Aorta (tissue), 5 donors: ENCODE measurements at places on chromosomes 16 and 17.

- DNase-seq: peak; percentile 86
Observed at GRCh38 chr17:69607162-69607834, 192.8 kb downstream of the MAP2K6 start.

- no peak for DNase-seq
Observed at GRCh38 chr17:48605409-48605919, 678 bp upstream of the HOXB6 start.

GRCh38 chr16:10601444-10602408, 21.3 kb upstream of the EMP2 start:
- no peak for DNase-seq

- DNase-seq: no peak
Observed at GRCh38 chr17:55325406-55325805, 60.6 kb downstream of the HLF start.

DNA sequence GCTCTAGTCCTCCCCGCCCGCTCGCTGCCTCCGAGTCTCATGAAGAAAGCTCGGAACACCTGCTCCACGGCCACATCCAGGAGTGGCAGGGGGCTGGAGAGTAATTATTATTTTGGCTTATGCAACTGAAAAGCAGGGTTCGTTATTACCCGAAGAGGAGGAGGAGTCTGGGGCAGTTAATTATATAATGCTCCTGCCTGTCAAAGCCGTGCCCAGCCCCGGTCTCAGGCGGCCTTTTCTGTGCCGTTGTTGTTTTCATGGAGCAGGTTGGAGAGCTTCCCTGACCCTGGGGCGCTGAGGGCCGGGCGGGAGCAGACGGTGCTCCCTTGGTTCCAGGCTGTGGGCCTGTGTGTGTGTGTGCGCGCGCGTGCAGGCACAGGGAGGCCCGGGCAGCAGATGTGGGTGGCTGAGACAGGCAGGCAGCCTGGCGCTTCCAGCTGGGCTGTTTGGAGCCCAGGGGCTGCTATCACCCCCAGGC, 2.4 kb downstream of the JPH3 start:
- DNase-seq: peak; percentile 40
